Activated CD8-positive, alpha-beta memory T cell treated with anti-CD3 and anti-CD28 coated beads, Interleukin-2, amount 50 U/mL, for 48 hours (primary cell): ENCODE measurements at places on chromosomes 5 and 9.
A peak's percentile ranks its signal among the peaks of the same experiment; 100 is the strongest.

DNA sequence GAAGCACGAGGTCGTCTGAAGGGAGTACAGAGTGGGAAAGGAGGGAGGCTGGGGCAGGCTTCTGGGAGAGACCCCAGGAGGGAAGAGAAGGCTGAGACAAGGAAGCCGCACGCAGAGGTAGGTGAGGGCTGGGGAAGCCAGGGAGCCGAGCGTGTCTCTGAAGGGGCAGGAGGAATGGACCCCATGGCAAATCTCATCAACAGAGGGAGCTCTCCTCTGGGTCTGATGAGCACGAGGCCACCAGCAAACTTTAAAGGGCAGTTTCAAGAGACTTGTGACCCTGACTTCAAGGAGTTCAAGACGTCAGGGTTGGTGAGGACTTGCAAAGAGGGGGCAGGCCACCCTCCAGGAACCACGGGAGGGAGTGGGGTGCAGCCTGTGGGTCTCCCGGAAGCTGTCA is 326.2 kb upstream of the IRX2 start:
- DNase-seq, result no peak

DNA sequence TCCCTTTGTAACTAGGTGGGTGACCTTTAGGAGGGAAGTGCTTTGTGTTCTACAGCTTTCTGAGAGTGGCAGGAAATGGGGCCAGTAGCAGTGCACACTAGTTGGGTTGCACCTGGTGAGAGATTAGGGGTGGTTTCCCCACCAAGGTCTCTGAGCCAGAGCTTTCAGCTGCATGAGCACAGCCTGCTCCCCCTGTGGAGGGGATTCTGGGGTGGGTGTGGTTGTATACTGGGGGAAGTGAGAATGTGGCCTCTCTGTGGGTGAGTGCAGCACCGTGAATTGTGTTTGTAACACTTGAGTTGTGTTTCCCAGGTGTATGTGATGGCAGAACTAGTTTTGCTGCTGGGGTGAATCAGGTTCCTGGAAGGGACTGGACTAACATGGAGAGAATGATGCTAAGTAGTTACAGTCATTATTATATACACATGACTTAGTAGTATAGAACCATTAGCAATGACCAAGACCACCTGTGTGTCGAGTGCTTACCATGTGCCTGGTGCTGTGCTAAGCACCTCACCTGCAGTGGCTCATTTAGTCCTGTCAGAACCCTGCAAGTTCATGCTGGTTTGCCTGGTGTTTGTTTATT is 11.8 kb upstream of the CXXC5 start:
- DNase-seq, result peak; percentile 77

DNA sequence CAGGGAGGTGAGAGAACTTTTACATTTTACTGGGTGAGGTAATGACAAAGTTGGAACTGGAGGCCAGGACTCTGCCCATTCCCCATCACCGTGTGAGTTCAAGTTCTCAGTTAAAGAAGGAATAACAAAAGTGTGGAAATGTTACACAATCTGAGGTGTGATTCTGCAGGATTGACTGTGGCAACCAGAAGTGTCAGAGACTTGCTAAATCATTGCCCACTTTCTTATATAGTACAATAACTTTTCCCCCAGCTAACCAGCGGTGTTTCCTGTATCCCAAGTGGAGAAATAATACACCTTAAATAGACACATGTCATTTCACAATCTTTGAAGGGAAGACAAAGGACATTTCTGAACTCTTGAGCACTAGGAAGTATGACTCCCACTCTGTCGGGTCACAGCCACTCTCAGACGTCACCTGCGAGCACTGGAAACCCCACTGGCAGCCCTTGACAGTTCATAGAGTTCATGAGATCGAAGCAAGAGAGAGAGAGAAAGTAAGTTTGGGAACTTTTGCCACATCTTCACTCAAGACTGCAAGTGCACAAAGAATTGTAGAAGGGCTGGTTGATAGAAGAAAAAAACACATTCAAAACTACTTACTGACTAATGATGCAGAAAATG is 28.4 kb downstream of the PAX5 start:
- no peak for DNase-seq

DNA sequence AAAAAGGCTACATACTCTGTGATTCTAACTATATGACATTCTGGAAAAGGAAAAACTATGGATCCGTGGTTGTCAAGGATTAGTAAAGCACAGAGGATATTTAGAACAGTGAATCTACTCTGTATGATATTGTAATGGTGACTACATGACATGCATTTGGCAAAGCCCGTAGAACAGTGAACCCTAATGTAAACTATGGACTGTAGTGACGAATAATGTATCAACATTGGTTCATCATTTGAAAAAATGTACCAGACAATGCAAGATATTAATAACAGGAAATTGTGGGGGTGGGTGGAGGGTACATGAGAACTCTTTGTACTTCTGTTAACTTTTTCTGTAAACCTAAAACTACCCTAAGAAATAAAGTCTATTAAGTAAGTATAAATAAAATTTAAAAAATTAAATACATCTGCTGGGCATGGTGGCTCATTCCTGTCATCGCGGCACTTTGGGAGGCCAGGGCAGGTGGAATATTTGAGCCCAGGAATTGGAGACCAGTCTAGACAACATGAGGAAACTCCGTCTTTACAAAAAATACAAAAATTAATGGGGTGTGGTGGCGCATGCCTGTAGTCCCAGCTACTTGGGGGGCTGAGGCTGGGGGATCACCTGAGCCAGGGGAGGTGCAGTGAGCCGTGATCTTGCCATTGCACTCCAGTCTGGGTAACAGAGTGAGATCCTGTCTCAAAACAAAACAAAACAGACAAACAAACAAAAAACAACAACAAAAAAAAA is 101.7 kb upstream of the TBC1D2 start:
- no peak for DNase-seq

DNA sequence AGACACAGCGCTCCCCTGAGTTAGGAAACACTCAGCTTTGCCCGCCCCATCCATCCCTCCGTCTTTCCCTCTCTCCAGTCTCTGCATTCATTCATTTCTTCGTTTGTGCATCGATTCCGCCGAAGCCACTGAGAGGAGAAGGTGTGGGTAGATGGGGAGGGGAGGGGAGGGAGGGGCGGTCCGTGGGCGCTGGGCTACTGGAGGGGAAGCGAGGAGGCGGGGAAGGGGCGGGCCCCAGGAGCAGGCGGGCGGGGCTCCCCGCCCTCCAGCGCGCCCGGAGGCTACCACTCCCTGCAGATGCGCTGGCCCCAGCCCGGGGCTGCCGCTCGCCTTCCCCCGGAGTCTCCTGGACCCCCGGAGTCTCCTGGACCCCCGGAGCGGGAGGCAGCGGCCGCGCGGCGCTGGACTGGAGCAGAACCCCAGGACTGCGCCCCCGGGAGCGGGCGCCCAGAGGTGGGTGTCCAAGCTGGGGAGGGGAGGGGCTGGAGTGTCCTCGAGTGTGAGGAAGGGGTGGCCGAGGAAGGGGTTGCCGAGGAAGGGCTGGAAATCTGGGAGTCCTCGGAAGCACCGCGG is 159.5 kb downstream of the C9orf152 start:
- peak; percentile 86 for DNase-seq

DNA sequence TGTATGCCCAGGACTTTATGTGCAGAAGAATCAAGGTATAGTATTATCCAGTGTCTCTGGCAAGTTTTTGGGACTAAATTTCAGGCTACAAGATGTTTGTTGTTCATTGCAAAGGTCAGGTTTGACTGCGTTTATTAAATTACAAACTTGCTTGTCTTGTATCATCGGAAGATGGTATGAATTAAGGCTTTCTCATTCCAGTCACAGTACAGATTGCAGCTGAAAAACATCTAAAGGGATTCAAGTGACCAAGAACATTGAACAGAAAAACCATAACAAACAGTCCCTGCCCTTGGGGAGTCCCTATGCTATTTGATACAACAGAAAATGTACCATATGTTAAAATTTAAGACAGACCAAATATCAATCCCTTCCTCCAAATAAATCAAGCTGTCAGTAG is 244.7 kb upstream of the TNC start:
- DNase-seq, result no peak

DNA sequence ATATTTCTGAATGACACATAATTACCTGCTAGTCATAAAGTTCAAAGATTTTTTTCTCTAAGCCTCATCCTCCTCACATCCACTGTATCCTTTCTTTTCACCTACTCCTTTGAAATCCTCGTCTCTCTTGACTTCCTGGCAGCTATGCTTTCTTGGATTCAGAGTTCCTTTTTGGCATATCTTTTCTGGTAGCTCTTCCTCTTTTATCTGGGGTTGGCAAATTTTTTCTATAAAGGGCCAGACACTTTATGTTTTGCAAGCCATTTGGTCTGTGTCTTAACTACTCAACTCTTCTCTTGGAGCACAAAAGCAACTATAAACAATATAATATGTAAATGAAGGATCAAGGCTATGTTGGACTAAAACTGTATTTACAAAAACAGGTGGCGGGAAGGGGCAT is 197.5 kb downstream of the KIAA0825 start:
- no peak for DNase-seq

GRCh38 chr5:93579692-93580062 is 1.3 kb downstream of the NR2F1-AS1 start:
- peak; percentile 62 for DNase-seq

GRCh38 chr5:127957701-127958239 is 125.8 kb upstream of the SLC12A2 start:
- DNase-seq, result no peak

DNA sequence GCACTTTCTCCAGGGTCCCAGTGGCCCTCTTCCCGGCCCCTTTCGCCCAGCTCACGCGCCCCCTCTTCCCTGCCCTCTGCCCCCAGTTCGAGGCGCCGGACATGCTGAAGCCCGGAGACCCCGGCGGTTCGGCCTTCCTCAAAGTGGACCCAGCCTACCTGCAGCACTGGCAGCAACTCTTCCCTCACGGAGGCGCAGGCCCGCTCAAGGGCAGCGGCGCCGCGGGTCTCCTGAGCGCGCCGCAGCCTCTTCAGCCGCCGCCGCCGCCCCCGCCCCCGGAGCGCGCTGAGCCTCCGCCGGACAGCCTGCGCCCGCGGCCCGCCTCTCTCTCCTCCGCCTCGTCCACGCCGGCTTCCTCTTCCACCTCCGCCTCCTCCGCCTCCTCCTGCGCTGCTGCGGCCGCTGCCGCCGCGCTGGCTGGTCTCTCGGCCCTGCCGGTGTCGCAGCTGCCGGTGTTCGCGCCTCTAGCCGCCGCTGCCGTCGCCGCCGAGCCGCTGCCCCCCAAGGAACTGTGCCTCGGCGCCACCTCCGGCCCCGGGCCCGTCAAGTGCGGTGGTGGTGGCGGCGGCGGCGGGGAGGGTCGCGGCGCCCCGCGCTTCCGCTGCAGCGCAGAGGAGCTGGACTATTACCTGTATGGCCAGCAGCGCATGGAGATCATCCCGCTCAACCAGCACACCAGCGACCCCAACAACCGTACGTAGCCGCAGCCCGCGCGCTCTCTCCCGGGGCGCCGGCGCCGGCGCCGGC is 1.0 kb downstream of the PRDM6 start:
- DNase-seq, result no peak

GRCh38 chr9:114271556-114272510 is 51.1 kb upstream of the ORM1 start:
- no peak for DNase-seq
